Calu3 (cell line): ENCODE measurements at places on chromosomes 6 and 20.

GRCh38 chr6:63816401-63816981 is 180.9 kb downstream of the PHF3 start:
- H3K4me3 ChIP-seq = no peak overlapping the region
- H3K27ac ChIP-seq = no peak overlapping the region
- no peak for DNase-seq
- H3K36me3 ChIP-seq = no peaks in the 10 kb centered on the region

GRCh38 chr20:58012731-58013510 is 215.5 kb downstream of the ANKRD60 start:
- H3K4me3 ChIP-seq = no peak overlapping the region
- H3K27ac ChIP-seq = peak overlapping the region; percentile 94
- no peaks in the 10 kb centered on the region for H3K27me3 ChIP-seq
- peaks cover 40% of the 10 kb centered on the region for H3K36me3 ChIP-seq
- H3K4me1 ChIP-seq = peaks cover 62% of the 10 kb centered on the region

- H3K27me3 ChIP-seq = no peaks in the 10 kb centered on the region
- no peak for DNase-seq
- no peak overlapping the region for H3K27ac ChIP-seq
- H3K4me1 ChIP-seq = peaks cover 6% of the 10 kb centered on the region
- H3K36me3 ChIP-seq = no peaks in the 10 kb centered on the region
- no peak overlapping the region for H3K4me3 ChIP-seq
Measured at GRCh38 chr6:53889365-53889764, 94.6 kb downstream of the LRRC1 start.

- no peak overlapping the region for H3K27ac ChIP-seq
- no peaks in the 10 kb centered on the region for H3K27me3 ChIP-seq
- peaks cover 11% of the 10 kb centered on the region for H3K4me1 ChIP-seq
Measured at GRCh38 chr6:96899451-96899998, 1.8 kb upstream of the NDUFAF4 start.

DNA sequence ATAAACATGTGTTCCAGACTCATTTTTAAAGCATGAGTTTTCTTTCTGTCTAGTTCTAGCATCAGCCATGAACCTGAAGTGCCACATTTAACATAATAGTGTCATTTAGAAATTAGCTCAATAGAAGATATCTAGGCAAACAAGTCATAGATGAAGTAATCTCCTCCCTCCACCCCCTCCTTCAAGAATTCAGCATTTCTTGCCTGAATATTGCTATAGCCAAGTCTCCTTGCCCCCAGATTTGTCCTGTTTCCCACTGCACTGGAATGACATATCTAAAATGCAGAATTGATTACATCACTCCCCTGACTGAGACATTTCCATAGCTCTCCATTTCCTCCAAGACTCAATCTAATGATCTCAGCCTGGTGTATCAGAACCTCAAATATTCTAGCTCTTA is 134.9 kb upstream of the BACH2 start:
- no peaks in the 10 kb centered on the region for H3K27me3 ChIP-seq
- no peak overlapping the region for H3K4me3 ChIP-seq
- H3K27ac ChIP-seq = peak overlapping the region; percentile 5
- H3K4me1 ChIP-seq = peaks cover 16% of the 10 kb centered on the region

DNA sequence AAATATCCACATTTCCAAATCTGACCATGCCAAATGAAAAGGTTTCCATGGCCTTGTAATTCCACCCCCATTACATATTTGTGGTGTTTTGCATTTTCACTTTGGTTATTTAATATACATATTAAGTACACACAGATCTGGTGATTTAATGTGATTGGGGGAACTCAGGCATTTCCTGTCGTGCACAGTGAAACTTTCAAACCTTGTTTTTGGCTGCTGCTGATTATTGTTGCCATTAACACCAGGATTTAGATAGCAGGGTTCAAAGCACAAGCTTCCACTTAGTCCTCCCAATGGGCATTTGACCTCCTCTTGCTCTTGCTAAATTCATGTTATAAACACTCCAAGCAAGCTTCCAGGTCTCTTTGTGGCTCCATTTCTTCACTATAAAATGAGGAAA is 166.5 kb downstream of the SOBP start:
- H3K4me3 ChIP-seq = no peak overlapping the region
- no peaks in the 10 kb centered on the region for H3K27me3 ChIP-seq
- no peak for DNase-seq

- no peaks in the 10 kb centered on the region for H3K4me1 ChIP-seq
- DNase-seq = no peak
- H3K4me3 ChIP-seq = no peak overlapping the region
- H3K36me3 ChIP-seq = peaks cover 19% of the 10 kb centered on the region
- no peak overlapping the region for H3K27ac ChIP-seq
- H3K27me3 ChIP-seq = no peaks in the 10 kb centered on the region
Measured at GRCh38 chr6:111291336-111292259, 191.4 kb downstream of the REV3L start.

- no peaks in the 10 kb centered on the region for H3K36me3 ChIP-seq
- no peaks in the 10 kb centered on the region for H3K4me1 ChIP-seq
- no peak overlapping the region for H3K27ac ChIP-seq
- H3K4me3 ChIP-seq = no peak overlapping the region
- no peak for DNase-seq
Measured at GRCh38 chr6:160737934-160738333, 35.9 kb downstream of the PLG start.

DNA sequence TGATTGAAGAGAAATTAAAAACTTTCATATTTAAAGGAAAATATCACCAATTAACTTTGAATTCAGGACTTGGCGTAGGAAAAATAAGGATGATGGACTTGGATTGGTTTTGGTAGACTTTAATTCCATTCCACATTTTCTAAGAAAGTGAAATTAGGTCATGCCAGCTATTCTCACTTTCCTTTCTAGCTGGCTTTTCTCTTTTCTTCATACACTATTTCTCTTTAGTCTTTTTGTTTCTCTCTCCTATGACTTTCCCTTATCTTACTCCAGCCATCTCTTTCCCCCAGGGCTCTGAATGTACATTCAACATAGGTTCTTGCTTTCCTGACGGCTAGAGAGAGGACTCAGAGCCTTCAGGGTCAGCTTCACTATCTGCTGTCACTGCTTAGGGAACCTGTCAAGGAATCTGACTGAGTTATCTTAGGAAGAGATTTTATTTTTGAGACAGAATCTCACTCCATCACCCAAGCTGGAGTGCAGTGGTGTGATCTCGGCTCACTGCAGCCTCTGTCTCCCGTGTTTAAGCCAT is 61.4 kb upstream of the MCM9 start:
- H3K27me3 ChIP-seq = no peaks in the 10 kb centered on the region
- H3K4me3 ChIP-seq = no peak overlapping the region
- no peak overlapping the region for H3K27ac ChIP-seq
- no peak for DNase-seq
- H3K4me1 ChIP-seq = no peaks in the 10 kb centered on the region

GRCh38 chr6:17527076-17527475 is 73.0 kb upstream of the FAM8A1 start:
- H3K27ac ChIP-seq = no peak overlapping the region
- no peaks in the 10 kb centered on the region for H3K36me3 ChIP-seq
- no peaks in the 10 kb centered on the region for H3K4me1 ChIP-seq
- H3K4me3 ChIP-seq = no peak overlapping the region
- no peaks in the 10 kb centered on the region for H3K27me3 ChIP-seq

- H3K4me3 ChIP-seq = no peak overlapping the region
- H3K27me3 ChIP-seq = no peaks in the 10 kb centered on the region
- no peak for DNase-seq
Measured at GRCh38 chr20:35387334-35387733, 24.4 kb downstream of the UQCC1 start.

DNA sequence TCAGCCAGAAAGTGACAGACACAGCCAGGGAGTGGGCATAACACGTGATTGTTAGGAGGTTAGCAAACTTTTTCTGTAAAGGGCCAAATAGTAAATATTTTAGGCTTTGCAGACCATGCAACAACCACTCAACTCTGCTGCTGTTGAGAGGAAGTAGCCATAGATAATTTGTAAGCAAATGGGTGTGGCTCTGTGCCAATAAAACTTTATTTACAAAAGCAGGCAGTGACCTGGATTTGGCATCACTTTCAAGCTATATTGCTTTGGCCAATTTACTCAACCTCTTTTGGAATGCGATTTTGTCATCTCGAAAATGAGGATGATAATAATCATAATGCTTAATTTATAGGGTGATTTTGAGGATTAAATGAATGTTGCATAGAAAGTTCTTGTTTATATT is 152.6 kb downstream of the TSHZ2 start:
- no peak for DNase-seq
- H3K27ac ChIP-seq = no peak overlapping the region
- H3K4me3 ChIP-seq = no peak overlapping the region
- H3K4me1 ChIP-seq = no peaks in the 10 kb centered on the region

- DNase-seq = peak; percentile 2
- no peaks in the 10 kb centered on the region for H3K36me3 ChIP-seq
- H3K27ac ChIP-seq = no peak overlapping the region
- H3K27me3 ChIP-seq = no peaks in the 10 kb centered on the region
- H3K4me1 ChIP-seq = no peaks in the 10 kb centered on the region
- H3K4me3 ChIP-seq = no peak overlapping the region
Measured at GRCh38 chr6:91167846-91168245, 581.0 kb upstream of the MAP3K7 start.

- peaks cover 18% of the 10 kb centered on the region for H3K27me3 ChIP-seq
- no peak overlapping the region for H3K27ac ChIP-seq
- DNase-seq = peak; percentile 34
- H3K4me1 ChIP-seq = no peaks in the 10 kb centered on the region
Measured at GRCh38 chr20:42530855-42531448, 658.8 kb downstream of the PTPRT start.

DNA sequence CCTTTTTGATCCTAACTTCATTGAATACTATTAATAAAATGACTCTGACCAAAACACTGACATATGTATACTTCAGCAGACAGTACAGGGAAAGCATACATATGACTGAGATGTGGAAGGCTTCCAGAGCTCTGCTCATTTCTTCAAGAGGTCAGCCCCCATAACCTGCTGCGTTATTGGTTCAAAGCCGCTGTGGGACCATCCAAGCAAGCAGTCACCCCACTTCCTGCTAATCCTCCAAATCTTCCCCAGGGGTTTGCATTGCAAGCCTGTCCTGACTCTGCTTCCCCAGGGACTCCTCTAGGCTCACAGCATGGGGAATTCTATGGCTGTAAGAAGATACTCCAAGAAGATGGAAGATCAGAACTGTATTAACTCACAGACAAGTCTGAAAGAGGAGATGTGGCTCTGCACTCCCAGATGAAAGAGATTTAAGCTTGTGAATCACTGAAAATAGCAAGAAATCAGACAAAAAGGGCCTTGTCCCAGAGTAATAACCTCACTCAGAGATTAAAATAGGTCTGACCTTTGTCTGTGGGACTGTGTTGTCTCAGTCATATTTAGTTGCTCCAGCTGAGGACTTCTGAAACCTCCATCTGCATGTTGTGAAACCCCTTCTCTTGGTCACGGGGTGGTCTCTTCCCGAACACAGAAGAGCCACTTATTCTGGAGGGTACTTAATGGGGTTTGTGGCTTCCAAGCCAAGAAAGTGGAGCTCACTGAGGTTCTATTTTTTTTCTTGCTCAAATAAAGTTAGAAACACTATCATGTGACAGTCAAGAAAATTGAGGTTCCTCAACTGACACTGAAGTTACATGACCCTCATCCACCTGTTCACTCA is 101.5 kb upstream of the MARCKS start:
- H3K4me1 ChIP-seq = peaks cover 9% of the 10 kb centered on the region
- H3K27ac ChIP-seq = no peak overlapping the region
- no peak overlapping the region for H3K4me3 ChIP-seq
- no peaks in the 10 kb centered on the region for H3K27me3 ChIP-seq
- DNase-seq = no peak

GRCh38 chr6:105838171-105838570 is 248.0 kb upstream of the PRDM1 start:
- no peak overlapping the region for H3K27ac ChIP-seq
- H3K4me1 ChIP-seq = no peaks in the 10 kb centered on the region

GRCh38 chr6:158853072-158853879 is 34.1 kb upstream of the EZR start:
- DNase-seq = peak; percentile 97
- no peak overlapping the region for H3K27ac ChIP-seq
- H3K36me3 ChIP-seq = peaks cover 34% of the 10 kb centered on the region
- H3K4me3 ChIP-seq = no peak overlapping the region
- peaks cover 40% of the 10 kb centered on the region for H3K4me1 ChIP-seq

DNA sequence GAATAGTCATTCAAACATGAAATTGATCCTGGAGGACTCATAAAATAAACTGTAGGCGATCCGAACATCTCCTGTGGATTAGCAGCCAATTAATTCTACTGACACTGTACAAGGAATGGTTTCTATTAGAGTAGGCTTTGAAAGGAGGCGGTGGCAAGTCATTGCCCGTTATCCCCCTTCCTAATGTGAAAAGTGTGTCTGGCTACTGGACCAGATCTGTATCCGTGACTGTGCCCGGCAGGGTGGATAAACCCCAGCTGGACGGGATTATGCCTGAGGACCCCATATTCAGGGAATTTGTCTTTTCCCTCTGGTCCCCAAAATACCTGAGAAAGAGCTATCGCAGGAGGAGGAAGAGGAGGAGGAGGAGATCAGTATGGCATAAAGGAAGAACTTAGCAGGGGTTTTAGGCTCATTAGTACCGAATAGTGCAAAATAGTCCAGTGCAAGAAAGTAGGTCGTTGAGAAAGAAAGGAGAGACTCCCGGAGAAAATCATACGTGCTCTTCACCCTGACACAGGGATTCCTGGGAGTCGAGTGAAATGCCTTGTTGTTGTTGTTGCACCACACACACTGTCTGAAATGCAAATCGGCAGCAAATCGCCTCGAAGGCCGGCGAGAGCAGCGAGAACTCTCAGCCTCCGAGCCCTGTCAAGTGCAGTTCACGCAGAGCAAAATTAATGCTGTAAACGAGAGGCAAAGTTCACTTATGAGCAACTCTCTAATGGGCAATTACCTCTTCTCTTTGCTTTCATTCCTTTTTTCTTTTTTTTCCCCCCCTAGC is 178.9 kb upstream of the ARID1B start:
- no peak for DNase-seq
- no peak overlapping the region for H3K4me3 ChIP-seq
- peaks cover 34% of the 10 kb centered on the region for H3K27me3 ChIP-seq
- H3K4me1 ChIP-seq = no peaks in the 10 kb centered on the region
- H3K27ac ChIP-seq = no peak overlapping the region
- no peaks in the 10 kb centered on the region for H3K36me3 ChIP-seq

- H3K36me3 ChIP-seq = no peaks in the 10 kb centered on the region
- H3K27ac ChIP-seq = no peak overlapping the region
- H3K4me1 ChIP-seq = no peaks in the 10 kb centered on the region
- H3K4me3 ChIP-seq = no peak overlapping the region
- H3K27me3 ChIP-seq = no peaks in the 10 kb centered on the region
- DNase-seq = no peak
Measured at GRCh38 chr6:108982154-108983113, 112.2 kb downstream of the SESN1 start.

DNA sequence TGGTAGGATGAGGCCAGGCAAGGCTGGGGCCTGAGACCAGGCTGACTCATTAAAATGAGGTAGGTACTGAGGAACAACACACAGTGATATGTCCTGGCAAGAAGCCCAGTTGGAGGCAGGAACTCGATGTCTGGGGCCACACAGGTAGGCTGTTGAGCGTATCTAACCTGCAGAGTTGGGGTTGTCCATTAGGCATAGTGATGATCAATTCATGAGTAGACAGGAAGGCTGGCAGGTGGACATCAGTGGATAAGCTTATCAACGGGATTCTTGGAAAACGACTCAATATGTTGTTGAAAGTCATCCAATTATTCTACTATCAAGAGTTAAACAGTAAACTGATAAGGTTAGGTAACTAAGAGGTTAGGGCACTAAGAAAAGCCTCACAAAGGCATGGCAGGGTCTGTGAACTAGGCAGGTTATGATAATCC is 193.2 kb upstream of the COL21A1 start:
- peak overlapping the region; percentile 36 for H3K27ac ChIP-seq
- DNase-seq = peak; percentile 63
- H3K4me3 ChIP-seq = no peak overlapping the region
- H3K4me1 ChIP-seq = peaks cover 42% of the 10 kb centered on the region
- no peaks in the 10 kb centered on the region for H3K27me3 ChIP-seq
- peaks cover 5% of the 10 kb centered on the region for H3K36me3 ChIP-seq
